ENCODE measurements at places on chromosomes 4 and X.
A peak's percentile ranks its signal among the peaks of the same experiment; 100 is the strongest.

- DNase-seq: no peak
Measured at GRCh38 chr4:53120778-53121177, 245.1 kb downstream of the SCFD2 start.

DNA sequence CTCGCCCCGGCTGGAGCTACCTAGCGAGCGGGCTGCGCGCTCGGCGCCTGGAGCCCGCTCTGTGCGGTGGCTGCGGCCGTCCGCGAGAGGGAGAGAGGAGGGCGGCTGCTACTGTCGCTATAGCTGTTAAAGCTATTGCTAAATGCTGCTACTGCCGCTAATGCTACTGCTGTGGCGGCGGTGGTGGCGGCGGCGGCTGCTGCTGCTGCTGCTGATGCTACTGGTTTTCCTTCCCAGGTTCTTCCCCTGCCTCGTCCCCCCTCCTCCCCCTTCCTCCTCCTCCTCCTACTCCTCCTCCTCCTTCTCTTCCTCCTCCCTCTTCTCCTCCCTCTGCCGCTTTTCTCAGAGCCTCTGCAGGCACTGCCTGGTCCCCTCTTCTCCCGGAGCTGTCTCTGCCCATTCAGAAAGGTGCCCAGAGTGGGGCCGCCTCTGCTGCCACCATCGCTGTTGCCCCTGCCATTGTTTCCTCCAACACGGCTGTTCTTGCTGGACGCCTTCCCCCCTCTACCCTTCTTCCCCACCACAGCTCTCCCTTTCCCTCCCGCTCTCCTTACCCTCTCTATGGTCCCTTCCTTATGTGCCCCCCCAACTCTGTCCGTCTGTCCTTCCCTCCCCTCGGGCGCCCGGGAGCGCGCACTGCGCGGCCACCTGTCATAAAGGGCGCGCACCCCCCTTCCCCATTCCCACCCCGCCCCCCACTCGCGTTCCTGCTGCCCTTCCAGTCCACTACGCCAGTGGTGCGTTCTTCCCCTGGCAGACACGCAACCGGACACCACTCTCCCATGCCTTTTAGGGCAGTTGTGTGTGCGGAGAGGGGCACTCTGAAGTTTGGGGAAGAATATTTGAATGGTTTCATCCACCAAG is at the start of gene NEXMIF:
Gene NEXMIF, minus strand, starts transcription at position 228 of the 864 bp plus-strand sequence.
- DNase-seq: peak; percentile 4

DNA sequence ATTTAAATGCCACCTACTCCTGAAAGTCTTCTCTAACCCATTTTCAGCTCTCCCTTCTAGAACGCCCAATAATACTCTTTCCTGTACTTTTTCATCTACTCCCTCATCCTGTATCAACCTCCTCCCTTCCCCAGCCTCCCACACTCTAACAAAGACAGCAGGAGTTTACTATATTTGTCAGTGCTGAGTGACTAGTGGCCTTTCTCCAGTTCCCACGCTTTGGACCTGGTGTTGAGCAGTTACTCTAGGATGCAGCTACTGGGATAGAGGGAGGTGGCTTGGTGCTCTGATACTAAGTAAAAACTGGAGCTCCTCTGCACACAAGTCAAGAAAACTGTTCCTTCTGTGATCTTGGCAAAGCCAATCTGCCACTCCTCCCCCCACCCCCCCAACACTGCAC is 36.1 kb upstream of the KLHL13 start:
- DNase-seq: no peak

DNA sequence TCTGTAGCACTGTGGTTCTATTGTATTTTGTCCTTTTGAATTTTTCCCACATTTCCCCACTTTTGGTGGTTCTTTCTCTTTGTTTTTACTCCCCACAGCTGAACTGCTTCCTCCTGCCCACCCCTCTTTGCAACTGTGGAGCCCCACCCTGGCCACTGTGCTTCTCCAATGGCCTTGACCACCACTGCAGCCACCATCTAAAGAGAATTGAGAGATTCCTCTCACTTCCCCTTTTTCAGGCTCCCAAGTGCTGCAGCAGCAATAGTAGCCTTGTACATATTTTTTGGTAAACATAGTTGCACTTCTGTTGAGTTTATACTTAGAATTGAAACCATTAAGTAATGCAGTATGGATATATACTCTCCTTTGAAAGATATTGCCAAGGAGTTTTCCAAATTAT is 51.3 kb upstream of the FRMPD3 start:
- no peak for DNase-seq

DNA sequence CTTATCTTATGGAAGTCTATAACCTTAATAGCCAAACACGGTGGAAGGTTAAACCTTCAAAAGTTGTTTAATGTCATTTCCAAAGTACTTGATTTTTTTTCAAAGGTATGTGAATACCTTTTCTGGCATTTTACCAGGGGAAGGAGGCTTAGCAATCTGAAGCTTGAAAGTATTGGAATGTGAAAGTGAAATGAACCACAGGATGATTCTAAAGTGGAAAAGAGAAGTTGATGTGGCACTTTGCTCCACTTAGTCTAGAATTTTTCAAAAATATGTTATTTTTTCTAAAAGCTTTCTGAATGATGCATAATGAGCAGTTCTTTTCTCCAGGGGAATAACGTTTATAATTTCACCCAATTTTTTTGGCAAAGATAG is 19.2 kb downstream of the PI4K2B start:
- no peak for DNase-seq

DNA sequence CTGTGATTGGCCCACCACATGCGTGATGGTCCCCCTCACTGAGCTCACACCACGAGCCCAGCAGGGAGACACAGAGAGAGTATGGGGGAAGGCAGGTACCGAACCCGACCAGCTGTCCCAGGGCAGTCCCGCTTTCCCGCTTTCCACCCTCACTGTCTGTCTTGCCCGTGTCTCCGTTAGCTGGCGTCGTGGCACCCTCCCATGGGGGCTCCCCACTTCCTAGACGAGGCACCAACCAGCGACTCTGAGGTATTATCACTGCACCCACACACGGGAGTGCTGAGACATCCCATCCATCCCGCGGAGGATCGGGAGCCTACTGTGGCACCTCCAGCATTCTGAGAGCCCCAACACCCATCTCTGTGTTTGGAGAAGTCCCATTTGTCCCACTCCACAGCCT is 43.0 kb upstream of the NHSL2 start:
- DNase-seq: no peak

DNA sequence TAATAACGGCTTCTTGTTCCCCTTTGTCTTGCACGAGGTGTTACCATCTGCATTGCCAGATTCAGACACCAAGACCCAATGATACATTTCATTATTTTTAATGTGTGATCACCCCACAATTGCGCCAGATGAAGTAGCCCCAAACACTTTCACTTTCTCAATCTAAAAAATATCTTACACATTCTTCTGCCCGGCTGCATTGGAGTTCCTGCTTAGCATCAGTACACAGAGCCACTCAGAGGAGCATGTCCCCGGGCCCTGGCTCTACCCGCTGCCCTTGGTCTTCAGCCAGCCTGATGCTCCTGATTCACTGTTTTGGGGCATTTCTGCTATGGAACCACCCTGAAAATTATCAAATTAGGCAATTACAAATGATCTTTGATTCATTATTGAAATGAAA is 66.0 kb upstream of the TENM3 start:
- no peak for DNase-seq

- DNase-seq: no peak
Measured at GRCh38 chr4:82593411-82593810, 31.6 kb upstream of the TMEM150C start.

GRCh38 chrX:70979136-70979762 is 48.4 kb upstream of the SLC7A3 start:
- DNase-seq: no peak

- DNase-seq: no peak
Measured at GRCh38 chrX:73215246-73215645, 595 bp upstream of the NAP1L2 start.

- no peak for DNase-seq
Measured at GRCh38 chrX:15194146-15194545, 75.7 kb downstream of the ASB9 start.

- no peak for DNase-seq
Measured at GRCh38 chrX:31604629-31605221, 532.9 kb upstream of the FTHL17 start.

DNA sequence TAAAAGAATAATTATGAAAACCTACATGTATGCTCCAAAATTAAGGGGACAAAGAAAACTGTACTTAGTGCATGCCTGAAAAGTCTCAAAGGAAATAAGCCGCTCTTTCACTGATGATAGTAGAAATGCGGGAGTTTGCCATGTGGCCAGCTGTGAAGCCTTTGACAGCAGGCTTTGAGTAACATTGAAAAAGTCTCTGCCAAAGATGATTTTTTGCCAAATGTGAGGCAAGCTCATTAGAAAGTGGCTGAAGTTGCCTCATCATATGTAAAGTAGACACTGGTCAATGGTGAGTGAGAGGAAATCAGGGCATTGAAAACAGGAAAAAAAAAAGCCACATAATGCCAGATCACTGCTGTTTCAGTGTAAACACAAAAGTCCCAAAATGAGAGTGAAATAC is 2360.1 kb downstream of the PCDH7 start:
- no peak for DNase-seq

- DNase-seq: no peak
Measured at GRCh38 chr4:38491854-38492478, 172.0 kb upstream of the KLF3 start.

GRCh38 chr4:182795446-182796238 is 121.5 kb downstream of the DCTD start:
- no peak for DNase-seq

- no peak for DNase-seq
Measured at GRCh38 chr4:133856731-133857355, 344.7 kb downstream of the PABPC4L start.

DNA sequence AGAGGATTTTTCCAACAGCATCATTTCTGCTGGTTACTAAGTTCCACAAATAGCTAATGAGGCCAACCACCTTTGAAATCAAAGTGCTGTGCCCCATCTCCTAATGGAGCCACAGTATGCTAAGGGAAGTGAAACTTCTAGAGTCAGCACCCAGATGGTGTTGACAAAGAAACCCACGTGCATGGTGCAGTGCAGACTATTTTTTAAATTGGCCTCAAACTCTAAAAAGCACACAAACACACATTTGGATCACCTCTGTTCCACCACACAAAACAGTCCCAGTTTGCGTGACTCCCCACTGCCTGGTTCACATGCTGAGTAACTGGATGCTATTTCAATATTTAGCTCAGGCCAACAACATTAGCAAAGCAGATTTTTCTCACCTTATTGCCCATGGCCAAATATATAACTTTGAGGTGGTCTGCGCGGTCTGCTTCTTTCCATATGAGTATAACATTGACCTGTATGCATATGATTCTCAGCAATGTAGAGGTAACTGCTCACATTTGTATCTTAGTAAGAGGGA is 69.9 kb downstream of the AMELX start:
- no peak for DNase-seq

- no peak for DNase-seq
Measured at GRCh38 chrX:23937100-23937499, 29.3 kb downstream of the CXorf58 start.

GRCh38 chr4:31458813-31459212 is 738.6 kb downstream of the PCDH7 start:
- DNase-seq: no peak

GRCh38 chrX:140602140-140602539 is 97.3 kb upstream of the SOX3 start:
- no peak for DNase-seq

DNA sequence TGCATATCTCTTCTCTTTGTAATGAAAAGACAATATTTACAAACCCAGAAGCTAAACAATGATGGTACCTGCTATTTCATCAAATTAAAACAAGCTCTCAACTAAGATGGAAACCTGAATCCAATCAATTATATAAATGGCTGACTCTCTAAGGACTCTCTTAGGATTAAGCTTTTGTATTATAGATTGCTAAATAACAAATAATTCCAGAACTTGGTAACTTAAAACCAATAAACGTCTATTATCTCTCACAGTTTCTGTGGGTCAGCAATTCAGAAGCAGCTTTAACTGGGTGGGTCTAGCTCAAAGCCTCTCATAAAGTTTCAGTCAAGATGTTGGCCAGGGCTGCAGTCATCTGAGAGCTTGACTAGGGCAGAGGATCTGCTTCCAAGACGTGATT is 12.4 kb downstream of the PHKA2 start:
- no peak for DNase-seq

GRCh38 chr4:188903986-188904385 is 764.7 kb downstream of the TRIML1 start:
- DNase-seq: no peak

- DNase-seq: no peak
Measured at GRCh38 chr4:44421330-44422065, 27.1 kb downstream of the KCTD8 start.

DNA sequence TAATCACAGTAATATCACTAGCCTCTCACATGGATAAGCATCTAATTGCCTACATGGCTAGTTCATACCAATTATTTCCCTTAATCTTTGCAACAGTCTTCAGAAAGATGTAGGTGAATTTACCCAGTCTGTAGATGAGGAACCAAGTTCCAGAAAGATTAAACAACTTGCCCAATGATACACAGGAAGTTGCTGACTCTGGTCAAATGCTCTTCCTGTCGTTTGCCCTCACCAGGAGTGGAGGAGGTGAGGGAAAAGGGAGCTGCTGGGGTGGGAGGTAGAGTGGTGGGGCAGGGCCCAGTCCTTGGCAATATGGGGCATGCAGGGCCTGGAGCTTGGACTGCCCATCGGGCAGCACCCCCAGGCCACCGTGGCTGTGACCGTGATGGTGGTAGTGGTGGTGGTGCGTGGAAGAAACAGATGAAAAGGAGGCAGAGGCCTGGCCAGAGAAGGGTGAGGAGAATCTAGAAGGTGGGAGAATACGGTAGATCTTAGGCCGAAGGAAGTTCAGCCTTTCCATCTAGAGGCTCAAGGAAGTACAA is 2.3 kb upstream of the KDM5C start:
- no peak for DNase-seq

- DNase-seq: no peak
Measured at GRCh38 chrX:135977611-135978010, 3.8 kb upstream of the MMGT1 start.

DNA sequence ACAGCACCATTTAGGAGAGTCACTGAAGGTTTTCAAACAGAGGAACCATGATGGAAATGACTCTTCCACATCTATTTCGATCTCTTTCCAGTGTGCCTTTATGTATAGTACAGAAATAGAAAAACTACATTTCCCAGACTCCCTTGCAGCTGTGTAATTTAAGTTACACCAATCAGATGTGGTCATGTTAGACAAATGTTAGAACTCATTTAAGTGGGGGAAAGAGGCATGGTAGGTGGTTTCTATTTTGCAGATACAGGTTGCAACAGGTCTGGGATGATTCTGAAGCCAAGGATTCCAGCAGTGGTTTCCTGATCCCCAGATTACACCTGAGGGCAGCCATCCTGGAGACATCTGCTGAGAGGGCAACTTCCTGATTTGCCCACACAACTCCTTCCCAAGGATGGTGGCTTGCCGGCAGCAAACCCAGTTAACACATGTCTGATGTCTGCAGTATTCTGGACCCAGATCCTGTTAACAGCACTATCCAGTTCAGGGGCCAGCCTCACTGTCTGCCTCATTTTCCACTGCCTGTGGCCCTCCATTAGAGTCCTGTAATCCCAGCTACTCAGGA is 38.7 kb upstream of the PDK3 start:
- no peak for DNase-seq

- no peak for DNase-seq
Measured at GRCh38 chr4:188012426-188012945, 16.9 kb downstream of the ZFP42 start.
